ENCODE measurements at places on chromosomes 1 and 21. TPM values are rescaled to one million over a fixed set of nuclear protein-coding genes. Genes with fewer than 3 reads are reported as not detected.

DNA sequence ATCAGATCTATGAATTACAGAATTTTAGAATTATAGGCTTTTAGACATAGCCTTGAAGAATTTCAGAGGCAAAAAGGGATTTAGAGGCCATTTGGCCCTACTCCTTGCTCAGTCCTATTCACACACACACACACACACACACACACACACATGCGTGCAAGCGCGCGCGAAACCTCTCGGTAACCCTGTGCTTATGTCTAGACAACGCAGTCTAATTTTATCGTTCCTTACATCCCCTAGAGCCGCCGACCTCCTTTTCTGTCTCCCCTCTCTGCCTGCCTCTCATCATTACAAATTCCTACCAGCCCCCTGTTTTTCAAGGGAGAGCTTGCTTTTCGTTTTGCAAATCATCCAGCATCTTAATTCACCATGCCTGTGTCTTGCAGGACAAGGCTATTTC, 252.1 kb downstream of the FOXD2 start:
- H3K27ac ChIP-seq, result no peak overlapping the region
- no peak for DNase-seq
- H3K27me3 ChIP-seq, result peaks cover 15% of the 10 kb centered on the region
- H3K4me1 ChIP-seq, result no peaks in the 10 kb centered on the region
- no peak overlapping the region for H3K4me3 ChIP-seq

- no peak overlapping the region for H3K4me3 ChIP-seq
- no peaks in the 10 kb centered on the region for H3K36me3 ChIP-seq
- no peaks in the 10 kb centered on the region for H3K27me3 ChIP-seq
- no peak for DNase-seq
Observed at GRCh38 chr21:37459575-37459974, 93.0 kb downstream of the DYRK1A start.

- H3K36me3 ChIP-seq, result no peaks in the 10 kb centered on the region
- no peaks in the 10 kb centered on the region for H3K27me3 ChIP-seq
- no peak overlapping the region for H3K27ac ChIP-seq
- no peak for DNase-seq
- H3K4me1 ChIP-seq, result peaks cover 21% of the 10 kb centered on the region
- no peak overlapping the region for H3K4me3 ChIP-seq
Observed at GRCh38 chr1:185058110-185058509, 12.8 kb downstream of the RNF2 start.

- DNase-seq, result no peak
- no peaks in the 10 kb centered on the region for H3K4me1 ChIP-seq
- no peak overlapping the region for H3K27ac ChIP-seq
- H3K36me3 ChIP-seq, result no peaks in the 10 kb centered on the region
- H3K4me3 ChIP-seq, result no peak overlapping the region
Observed at GRCh38 chr1:73886716-73887115, 311.3 kb downstream of the LRRIQ3 start.

DNAH14 gene
- total RNA-seq, result not detected

RNU1-3 gene
- not detected for total RNA-seq

Data from gastrocnemius medialis (tissue), 4 donors.